ENCODE measurements at places on chromosomes 1 and 21. TPM values are rescaled to one million over a fixed set of nuclear protein-coding genes. Genes with fewer than 3 reads are reported as not detected.

DNA sequence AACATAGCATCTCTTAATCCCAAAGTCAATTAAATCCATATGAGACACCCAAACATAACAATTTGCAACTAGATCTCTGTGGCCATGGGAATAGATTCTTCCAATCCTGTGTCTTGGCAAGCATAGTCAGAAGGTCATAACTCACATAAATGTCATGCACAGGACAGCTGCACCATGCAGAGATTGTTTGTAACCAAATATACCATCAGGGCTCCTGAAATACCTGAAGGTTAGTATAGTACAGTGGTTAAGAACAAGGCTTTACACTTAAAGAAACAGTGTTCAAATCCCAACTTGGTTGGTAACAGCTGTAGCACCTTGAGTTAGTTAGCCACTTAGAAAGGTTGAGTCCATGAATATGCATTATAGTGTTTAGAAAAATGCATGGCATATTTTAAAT, 82.6 kb upstream of the CCDC190 start:
- H3K27ac ChIP-seq = no peak overlapping the region
- no peak overlapping the region for H3K4me3 ChIP-seq
- no peaks in the 10 kb centered on the region for H3K4me1 ChIP-seq
- H3K27me3 ChIP-seq = no peaks in the 10 kb centered on the region
- no peaks in the 10 kb centered on the region for H3K36me3 ChIP-seq

DNA sequence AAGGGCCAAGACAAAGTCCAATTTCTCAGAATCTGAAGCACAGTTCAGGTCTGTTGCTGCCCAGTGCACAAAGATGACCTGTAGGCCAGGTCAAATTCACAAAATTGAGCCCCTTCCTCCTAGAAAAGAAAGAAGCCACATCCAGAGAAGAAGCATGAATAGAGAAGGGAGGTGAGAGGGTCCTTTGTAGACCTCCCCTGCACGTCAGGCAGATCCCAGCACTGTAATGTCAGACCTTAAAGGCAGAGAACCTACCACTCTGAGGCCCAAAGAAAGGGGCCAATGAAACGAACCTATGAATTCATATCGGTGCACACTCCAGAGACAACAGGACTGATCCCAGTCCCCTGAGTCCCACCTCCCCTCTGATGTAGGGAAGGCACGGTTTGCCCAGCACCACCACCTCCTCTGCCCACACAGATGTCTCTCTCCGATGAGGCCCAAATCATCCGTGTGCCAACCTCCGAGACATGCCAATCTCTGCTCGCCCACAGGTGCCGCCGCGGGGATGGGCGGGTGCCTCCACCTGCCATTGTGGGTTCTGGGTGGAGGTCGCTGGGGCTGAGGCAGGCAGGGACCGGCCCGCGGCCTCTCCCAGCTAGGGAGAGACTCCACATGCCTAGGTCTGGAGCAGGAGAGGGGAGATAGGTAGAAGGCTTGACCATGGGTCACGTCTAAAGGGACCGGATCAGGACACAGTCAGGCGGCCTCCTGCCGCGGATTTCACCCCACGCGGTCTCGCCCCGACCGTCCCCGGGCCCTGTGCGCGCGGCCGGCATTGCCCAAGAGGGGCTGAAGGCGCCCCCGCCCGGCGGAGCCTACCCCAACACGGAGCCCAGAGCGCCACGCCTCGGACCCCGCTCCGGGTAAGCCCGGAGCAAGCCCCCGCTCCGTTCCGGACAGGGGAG, 42.1 kb downstream of the RRAGC start:
- no peaks in the 10 kb centered on the region for H3K36me3 ChIP-seq
- no peak for DNase-seq
- peak overlapping the region; percentile 4 for H3K4me3 ChIP-seq

GRCh38 chr1:94595658-94596057, 54.1 kb upstream of the F3 start:
- no peaks in the 10 kb centered on the region for H3K36me3 ChIP-seq
- peaks cover 12% of the 10 kb centered on the region for H3K4me1 ChIP-seq
- H3K27ac ChIP-seq = no peak overlapping the region
- H3K27me3 ChIP-seq = no peaks in the 10 kb centered on the region

GRCh38 chr1:93904228-93904627, 5.0 kb downstream of the GCLM start:
- peaks cover 31% of the 10 kb centered on the region for H3K4me1 ChIP-seq
- H3K27me3 ChIP-seq = no peaks in the 10 kb centered on the region
- H3K27ac ChIP-seq = no peak overlapping the region
- H3K4me3 ChIP-seq = no peak overlapping the region
- DNase-seq = no peak

DNA sequence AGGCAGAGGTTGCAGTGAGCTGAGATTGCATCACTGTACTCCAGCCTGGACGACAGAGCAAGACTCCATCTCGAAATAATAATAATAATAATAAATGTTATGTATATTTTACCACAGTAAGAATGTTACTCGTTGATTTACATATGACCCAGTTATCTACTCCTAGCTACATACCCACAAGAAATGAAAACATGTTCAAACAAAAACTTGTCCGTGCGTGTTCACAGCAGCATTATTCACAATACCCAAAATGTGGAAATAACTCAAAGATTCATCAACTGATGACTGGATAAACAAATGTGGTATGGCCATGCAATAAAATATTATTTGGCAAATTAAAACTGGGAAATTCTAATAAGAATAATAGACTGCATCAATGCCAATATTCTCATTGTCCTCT, 31.7 kb upstream of the ENSA start:
- H3K27me3 ChIP-seq = no peaks in the 10 kb centered on the region
- H3K36me3 ChIP-seq = peaks cover 8% of the 10 kb centered on the region
- no peaks in the 10 kb centered on the region for H3K4me1 ChIP-seq
- no peak for DNase-seq
- H3K4me3 ChIP-seq = no peak overlapping the region

The PADI4 gene
- total RNA-seq = 3.0 TPM
